ENCODE measurements at places on chromosomes 4 and X.

GRCh38 chr4:69881173-69881773, 21.3 kb upstream of the SULT1E1 start:
- peak; percentile 40 for DNase-seq

DNA sequence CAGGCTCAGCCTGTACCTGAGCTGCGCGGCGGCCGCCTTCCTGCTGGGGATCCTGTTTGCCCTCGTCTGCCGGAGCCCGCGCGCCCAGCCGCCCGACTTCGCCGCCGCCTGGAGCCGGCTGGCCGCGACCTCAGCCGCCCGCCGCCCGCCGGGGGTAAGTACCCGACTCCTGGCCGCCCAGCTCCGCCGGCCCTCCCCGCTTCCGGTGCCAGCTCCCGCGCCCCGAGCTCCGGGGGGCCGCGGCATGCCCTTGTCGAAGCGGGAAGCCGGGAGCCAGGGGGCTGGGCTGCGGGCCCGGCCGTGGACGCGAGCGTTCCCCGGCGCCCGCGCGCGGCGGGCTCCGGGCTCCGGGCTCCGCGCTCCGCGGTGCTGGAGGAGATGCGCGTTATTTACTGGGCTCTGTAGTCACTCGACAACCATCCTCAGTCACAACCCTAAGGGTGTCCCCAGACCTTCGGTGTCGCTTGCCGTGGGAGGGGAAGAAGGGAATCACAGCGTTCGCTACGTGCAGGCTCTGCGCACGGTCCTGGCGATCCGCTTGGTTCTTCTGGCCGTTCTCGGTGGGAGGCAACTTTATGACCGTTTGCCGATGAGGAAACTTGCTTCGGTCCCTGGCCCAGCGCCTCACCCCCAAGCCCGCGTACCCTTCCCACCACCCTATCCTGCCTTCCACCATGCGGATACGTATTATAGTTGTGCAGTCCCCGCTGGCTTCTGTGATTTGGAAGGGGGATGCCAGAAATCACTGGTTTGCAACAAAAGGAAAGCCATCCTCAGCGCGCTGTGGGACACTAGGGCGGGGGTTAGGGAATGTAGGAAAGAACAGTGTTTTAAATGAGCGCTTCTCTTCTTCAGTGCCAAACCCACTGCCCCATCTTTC, 944 bp downstream of the SNX25 start:
- no peak for DNase-seq

- no peak for DNase-seq
Observed at GRCh38 chr4:152104901-152105357, 344.1 kb upstream of the GATB start.

DNA sequence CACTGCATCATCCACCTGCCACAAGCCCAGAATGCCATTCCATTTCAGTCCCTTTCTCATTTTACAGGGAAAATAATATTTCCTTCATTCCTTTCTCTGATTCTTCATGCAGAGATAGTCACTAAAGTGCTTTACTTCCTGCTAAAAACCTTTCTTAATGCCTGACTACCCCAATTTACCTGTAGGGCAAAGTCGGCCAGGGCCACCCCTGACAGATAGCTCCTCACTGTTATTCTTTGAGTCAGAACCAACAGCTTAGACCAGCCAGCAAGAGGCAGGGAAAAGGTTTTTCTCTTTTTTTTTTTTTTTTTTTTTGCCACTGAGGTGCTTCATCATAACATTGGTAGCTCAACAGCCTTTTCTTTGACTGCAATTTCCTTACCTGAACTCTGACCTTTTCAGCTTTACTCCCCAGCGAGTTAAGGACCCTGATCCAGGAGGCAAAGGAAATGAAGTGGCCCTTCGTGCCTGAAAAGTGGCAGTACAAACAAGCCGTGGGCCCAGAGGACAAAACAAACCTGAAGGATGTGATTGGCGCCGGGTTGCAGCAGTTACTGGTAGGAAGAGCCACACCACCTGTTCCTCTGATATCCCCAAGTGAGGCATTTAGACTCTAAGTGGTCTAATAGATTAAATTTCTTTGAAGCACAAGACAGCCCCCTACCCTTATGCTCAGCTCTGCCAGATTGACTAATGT, 85.0 kb downstream of the ALPK1 start:
- no peak for DNase-seq

DNA sequence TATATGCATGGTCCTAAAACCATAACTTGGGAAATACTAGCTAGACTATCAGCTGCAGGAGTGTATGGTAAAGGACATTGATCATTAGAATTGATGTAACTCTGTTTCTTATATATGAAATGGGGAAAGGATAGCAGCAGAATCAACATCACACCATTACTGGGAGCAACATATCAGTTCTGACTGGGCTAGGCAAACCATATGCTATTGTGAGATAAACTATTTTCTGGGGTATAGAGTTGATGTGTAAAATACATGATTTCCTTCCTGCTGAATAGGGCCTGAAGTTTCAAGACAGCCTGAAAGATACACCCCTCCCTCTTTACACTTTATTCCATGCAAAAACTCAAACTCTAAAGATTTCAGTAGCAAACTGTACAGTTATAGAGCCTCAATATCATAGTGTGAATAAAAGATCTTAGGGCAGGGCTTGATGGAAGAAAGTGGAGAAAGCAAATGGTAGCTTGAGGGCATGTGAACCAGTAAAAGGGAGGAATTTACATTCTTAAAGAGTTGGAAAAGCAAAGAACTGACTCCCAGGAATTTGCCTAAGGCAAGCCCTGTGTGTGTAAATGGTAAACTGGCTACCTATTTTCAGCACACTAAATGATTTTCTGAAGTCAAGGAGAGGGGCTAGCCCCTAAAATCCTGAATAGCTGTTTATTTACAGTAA, 404.1 kb downstream of the MAPK10 start:
- DNase-seq, result no peak

- no peak for DNase-seq
Observed at GRCh38 chr4:105808750-105809041, 86.6 kb upstream of the NPNT start.

- no peak for DNase-seq
Observed at GRCh38 chrX:48957477-48957826, at the start of gene OTUD5. TSS of gene OTUD5 (minus strand) at chrX:48957607. CDS start at chrX:48957570, 37 bp downstream.
